ENCODE measurements at places on chromosomes 5 and 9.
A peak's percentile ranks its signal among the peaks of the same experiment; 100 is the strongest.

- DNase-seq = no peak
Observed at GRCh38 chr5:133222040-133222439, 170.2 kb downstream of the HSPA4 start.

DNA sequence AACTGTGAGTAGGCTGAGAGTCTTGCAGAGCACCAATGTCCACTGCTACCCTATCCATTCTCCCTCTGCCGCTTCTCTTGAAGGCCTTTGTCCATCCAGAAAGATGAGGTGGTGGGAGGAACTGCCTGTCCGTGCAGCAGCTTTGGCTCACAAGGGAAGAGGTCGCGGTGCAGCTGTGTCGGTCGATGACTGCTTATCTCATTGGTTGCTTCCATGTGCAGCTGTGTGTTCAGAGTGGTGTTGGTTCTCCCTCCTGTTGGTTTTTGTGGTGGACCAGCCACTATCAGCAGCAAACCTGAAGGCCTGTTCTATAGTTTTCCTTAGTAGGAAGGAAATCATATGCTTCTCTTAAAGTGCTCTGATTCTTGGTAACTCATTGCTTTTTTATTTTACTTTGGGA lies 40.7 kb downstream of the SPTAN1 start:
- DNase-seq = no peak

DNA sequence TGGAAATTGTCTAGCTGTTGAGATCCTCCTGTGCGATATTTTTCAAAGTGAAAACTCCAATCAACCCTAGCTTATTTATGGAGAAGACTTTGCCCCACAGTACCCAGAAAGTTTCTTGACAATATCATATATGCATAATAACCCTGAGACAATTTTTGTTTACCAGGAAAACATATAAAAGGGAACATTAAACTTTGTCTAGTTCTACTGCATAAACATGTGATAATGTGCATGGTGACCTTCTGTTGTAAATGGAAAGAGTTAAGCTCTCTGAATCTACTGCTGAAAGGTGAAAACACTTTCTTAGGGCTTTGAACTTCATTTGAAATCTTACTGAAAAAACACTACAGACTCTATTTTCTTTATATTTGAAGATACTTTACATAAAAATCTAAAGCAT lies 32.2 kb upstream of the CDKN2B start:
- DNase-seq = no peak

GRCh38 chr5:80961376-80962281 lies 1.5 kb downstream of the RASGRF2 start:
- no peak for DNase-seq

DNA sequence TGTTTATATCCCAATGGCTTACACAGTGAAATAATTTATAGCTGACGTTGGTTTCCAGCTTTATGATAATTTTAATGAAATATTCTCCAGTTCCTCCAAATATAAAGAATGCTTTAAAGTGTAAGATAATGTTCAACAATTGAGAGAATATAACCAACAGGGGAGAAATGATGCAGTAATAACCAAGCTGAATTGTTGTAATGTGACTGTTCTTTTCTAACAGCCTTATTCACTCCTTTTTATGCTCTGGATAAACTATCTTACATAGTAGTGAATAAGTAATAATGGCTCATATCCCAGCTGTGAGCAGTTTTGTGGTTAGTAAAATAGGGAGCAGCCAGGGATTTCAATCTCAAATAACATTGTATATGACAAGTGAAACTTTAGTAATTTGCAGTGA lies 2348.7 kb upstream of the ACO1 start:
- DNase-seq = peak; percentile 15

DNA sequence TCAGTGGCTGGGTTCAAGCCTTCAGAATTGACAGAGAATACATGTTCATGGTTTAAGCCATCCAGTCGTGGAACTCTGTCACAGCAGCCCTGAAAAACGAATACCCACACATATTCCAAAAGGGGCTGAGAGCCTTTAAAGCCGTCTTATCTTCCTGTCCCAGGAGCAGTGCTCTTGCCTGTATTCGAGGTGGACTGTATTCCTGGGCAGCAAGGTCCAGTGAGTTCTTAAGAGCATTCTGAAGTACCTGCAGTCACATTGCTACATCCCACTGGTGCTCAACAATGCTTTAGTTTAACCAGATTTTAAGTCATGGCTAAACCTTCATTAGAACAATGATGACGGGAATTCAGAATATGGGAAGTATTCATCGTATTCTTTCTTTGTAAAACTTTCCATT lies 380.7 kb upstream of the KLF4 start:
- DNase-seq = no peak

GRCh38 chr5:56908942-56909293 lies 478 bp upstream of the SETD9 start:
- DNase-seq = no peak

GRCh38 chr5:98128271-98128670 lies 645.2 kb upstream of the RGMB start:
- no peak for DNase-seq

GRCh38 chr9:97933297-97933998 lies 4.5 kb downstream of the HEMGN start:
- DNase-seq = no peak

DNA sequence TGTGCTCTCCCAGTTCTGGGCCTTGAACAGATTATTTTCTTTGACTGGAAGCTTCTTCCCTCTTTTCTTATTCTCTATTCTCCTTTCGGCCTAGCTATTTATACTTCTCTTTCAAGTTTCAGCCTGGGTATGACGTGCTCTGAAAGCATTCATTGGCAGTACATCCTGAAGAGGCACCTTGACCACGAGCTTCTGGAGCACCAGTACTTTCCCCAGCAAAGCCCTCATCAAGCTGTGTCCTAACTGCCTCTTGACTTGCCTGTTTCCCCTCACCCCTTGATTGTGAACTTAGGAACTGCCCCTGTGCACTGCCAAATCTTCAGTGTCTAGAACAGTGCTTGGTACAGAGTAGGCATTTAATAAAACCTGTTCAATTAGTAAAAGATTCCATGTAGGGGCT lies 154.9 kb downstream of the KCTD16 start:
- DNase-seq = no peak

- no peak for DNase-seq
Observed at GRCh38 chr9:126819482-126819881, 14.6 kb downstream of the ZBTB43 start.

DNA sequence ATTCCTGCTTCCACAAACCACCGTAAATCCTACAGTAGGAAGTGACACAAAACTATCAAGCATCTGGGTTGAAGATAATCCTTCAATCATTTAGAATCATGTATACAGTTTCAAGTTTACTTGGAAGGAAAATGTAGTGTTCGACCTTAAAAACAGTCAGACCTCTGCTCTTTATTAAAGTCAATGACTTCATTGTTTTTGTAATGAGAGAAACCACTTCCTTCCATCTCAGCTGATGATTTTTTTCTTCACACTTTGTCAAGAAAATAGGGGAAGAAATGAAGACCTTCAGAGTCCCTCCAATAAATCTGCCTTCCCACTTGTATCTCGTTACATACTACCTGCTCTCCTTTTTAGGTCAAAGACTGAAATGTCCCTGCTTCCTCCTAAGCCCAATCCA lies 30.1 kb downstream of the TUSC1 start:
- DNase-seq = no peak

GRCh38 chr5:81632679-81633078 lies 118.2 kb downstream of the SSBP2 start:
- DNase-seq = no peak

- DNase-seq = no peak
Observed at GRCh38 chr9:137745541-137745991, 126.8 kb downstream of the EHMT1 start.

- no peak for DNase-seq
Observed at GRCh38 chr9:108021096-108021710, 531.6 kb upstream of the KLF4 start.

DNA sequence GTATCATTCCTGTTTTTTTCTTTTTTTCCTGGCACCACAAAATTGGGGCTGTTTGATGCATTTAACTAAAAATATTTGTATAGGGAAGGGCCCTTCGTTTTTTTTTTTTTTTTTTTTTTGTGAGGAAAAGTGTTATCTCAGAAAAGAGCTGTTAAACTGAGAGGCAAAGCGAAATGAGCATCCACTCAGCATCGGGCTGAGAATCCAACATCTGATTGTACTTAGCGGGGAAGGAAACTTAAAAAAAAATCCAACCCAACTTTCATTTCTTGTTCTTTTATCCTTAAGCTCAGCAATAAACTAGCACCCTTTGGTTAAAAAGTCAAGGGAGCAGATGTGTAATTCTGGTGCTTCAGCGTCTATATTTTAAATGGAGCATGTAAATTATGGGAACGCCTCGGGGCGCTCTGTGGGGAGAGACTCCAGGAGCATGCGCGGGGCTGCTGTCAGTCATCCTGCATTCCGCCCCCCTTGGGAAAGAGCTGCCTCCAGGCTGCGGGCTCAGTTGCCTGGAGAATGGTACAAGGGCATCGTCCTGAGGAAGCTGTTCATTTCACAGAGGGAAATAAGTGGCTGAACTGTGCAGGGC lies 33.3 kb downstream of the DMRT2 start:
- peak; percentile 3 for DNase-seq

- DNase-seq = peak; percentile 86
Observed at GRCh38 chr5:41414598-41414997, 95.8 kb downstream of the PLCXD3 start.

DNA sequence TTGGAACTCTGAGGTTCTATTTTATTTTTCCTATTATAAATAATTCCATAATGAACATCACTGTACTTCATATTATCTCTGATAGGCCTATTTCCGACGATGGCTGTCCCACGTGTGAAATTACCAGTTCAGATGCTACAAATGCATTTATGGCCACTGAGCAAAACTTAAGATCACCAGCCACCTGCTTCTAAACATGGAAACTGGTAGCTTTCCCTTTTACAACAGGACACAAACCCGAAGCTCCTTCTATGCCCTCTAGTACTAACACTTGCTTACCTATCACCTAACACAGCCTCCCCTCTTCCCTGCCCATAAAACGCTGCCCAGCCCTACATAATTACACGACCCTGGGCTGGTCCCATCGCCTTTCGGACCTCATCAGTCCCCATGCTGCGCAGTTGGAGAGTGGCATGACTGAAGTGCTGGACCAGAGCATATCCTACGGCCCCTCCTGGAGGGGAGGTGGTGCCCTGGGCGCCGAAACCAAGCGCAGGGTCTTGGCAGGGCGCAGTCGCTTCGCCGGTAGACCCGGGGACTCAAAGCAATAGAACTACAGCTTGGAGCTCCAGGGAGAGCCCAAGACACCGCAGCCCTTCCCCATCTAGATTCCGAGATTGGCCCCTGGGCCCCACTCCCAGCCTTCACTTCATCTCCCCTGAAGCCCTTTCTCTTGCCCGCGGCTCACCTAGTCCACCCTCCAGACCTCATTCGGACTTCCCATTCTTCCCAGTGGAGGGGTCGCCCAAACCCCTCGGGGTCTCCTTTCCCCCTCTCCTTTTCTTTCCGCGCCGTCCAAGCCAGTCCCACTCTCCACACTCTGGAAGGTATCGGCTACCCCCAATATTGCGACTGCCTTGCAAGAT lies 1.0 kb upstream of the SAP30L start:
- DNase-seq = no peak

DNA sequence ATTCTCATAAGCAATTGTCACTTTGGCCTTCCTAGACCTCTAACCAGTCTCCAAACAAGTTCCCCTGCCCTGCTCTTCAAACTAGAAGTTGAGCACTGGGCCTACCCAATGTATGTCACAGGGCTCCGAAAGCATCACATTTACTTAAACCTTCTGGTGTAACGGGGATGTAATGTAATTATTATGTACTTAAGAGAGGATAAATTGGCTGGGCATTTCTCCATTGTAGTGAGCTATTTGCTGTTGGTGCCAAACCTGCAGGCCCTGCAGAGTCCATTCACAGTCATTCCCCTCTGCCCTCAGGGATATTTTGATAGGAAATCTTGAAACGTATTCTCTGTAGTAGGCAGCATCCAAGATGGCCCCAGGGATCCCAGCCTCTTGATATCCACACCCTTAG lies 64.2 kb upstream of the GNE start:
- no peak for DNase-seq

DNA sequence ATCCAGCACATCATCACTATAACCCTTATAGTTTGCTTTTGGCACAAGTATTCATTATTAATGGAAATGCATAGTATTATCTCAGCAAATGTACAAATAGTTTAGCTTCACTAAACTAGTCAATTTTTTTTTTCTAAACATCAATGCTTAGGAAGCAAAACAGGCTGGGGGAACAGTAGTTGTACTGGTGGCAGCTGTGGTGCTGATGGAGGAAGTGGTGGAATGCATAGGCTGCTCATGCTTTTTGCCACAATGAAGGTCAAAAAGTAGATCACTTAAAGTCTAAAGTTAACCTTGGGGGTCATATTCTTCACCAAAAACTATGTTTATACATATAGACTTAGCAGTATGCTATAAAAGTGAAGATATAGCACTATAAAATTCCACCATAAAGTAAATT lies 36.3 kb upstream of the CDKN2B start:
- DNase-seq = no peak

- DNase-seq = no peak
Observed at GRCh38 chr9:35891646-35892045, 14.4 kb upstream of the HRCT1 start.

GRCh38 chr9:34256987-34257585 lies 72.0 kb downstream of the KIF24 start:
- DNase-seq = no peak

GRCh38 chr5:109692852-109693251 lies 3.1 kb downstream of the MAN2A1 start:
- DNase-seq = no peak
